Mucosa of descending colon (tissue), 3 donors: ENCODE measurements at places on chromosomes 5 and 9. TPM values are rescaled to one million over a fixed set of nuclear protein-coding genes. Genes with fewer than 3 reads are reported as not detected.

The SEC24A gene
- total RNA-seq = 23.9 TPM

The HACD4 gene
- 0.93 TPM for total RNA-seq

The ADAMTS6 gene
- 3.6 TPM for total RNA-seq

The BARHL1 gene
- not detected for total RNA-seq

The PRRX2 gene
- 1.6 TPM for total RNA-seq

DNA sequence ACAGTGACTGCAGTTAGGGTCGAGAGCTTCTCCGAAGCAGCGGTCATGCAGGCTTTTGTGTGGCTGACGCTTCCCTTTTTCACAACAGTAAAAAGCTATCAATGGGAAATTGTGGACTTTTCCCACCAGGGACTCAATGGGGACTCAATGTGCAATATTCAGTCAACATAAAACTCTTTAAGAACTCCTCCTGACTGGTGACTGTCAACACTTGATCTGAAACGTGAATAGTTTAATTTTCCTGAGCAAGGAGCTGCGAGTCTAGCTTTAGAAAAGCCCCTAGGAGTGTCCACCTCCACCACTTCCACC, 28.7 kb downstream of the EXOC3 start:
- DNase-seq = no peak

GRCh38 chr9:99134893-99135341, 30.0 kb downstream of the TGFBR1 start:
- no peak for DNase-seq

DNA sequence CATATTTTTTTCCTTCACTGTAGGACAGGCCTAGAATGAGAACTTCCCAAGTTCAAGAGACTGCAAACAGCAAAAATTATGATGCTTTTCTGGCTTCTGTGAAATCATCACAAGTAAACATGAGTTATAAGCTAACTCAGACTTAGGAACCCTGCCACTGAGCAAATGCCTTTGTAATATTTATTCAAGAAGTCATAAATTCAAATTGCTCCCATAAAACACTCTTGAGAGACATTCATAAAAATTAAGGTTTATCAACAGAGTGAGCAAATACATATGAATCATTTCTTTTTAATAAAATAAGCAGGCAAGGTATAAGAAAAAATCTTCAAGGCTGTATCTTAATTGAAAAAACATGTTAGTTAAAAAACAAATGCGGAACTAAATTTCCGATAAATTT, 124.2 kb downstream of the GNA14 start:
- DNase-seq = no peak

DNA sequence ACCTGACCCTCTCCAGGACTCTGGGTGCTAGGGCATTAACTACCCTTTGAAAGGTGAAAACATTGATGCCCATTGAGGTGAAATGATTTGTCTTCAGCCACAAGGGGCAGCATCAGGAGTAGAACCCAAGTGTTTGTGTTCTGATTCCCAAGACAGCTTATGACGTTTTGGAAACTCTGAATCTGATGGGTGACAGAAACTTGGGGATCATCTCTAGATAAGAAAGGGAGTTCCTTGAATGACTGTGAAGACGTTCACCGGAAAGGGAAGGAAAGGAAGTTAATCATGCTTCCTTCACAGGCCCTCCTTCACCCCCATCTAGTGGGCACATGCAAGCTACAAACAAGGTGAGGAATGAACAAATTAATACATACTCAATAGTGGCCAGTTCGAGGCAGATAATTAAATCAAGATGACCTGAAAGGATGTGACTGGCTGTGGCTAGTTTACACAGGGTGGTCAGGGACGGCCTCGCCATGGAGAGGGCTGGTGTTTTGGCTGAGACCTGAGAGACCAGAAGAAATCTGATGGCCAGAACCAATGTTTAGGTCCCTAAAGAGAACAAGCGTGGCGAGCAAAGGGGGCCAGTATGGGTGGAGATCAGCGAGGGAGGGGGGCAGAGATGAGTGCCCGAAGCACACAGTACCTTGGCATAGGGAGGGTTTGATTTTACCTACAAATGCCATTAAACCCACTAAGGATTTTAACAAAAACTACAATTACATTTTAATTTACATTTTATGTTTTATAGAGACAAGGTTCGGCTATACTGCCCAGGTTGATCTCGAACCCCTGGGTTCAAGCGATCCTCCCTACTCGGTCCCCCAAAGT, 937 bp upstream of the SLC26A2 start:
- no peak for DNase-seq

- peak; percentile 35 for DNase-seq
Measured at GRCh38 chr5:74576941-74577456, 63.5 kb downstream of the ENC1 start.

DNA sequence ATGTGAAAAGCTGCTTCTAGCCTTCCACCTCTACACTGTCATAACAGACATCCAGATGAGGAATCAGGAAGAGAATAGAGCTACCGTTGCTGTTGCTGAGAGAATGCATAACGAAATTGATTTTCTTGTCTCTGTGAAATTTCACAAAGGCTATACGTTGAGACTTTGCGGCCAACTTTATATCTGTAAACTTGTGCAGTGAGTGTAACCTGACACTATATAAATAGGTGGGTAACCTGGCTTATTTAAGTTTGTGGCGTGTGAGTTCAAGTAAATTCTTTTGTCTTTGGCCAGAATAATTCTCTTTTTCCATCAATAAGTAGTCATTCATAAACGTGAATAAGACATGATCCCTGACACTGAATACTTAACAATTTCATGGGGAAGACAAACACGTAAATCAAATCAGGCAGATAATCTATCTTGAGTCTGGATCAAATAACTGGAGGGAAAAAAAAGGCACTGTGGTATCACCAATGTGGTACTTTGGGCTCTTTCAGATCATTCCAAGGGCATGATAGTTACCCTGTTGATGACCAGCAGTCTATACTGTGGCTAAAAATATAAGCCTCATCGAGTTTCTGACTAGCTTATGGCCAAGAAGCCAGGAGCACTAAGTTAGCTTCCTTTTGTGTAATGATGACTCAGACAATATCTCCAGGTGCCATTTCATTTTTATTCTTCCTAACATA, 98.2 kb upstream of the RASA1 start:
- no peak for DNase-seq

DNA sequence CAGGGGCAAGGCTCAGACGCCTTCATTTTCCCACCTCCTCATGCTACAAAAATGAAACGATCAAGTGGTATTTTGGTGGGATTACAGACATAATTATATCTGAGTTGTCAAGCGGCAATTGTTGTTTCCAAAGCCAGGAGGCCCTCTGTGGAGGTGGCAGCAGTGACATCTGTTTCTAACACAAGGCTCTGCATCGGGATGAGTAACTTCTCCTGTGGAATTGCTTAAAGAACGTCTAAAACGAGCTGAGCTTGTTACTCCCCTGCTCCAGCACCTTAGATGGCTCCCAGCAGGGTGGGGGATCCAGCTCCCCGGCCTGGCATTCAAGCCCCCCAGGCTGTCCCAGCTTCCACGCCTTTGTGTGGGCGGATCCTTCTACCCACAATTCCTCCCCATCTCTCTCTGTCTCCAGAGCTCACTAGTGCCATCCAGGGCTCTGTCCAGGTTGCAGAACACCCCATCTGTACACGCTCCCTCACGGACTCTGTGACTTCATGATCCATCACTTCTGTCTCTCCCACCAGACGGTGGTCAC, 36.8 kb downstream of the DAB2IP start:
- no peak for DNase-seq

- no peak for DNase-seq
Measured at GRCh38 chr5:107274571-107274970, 396.2 kb downstream of the EFNA5 start.

- DNase-seq = no peak
Measured at GRCh38 chr9:133962341-133962740, 29.8 kb downstream of the VAV2 start.
